Uterus (tissue), 4 donors: ENCODE measurements at places on chromosomes 16 and 17. TPM values are rescaled to one million over a fixed set of nuclear protein-coding genes. Genes with fewer than 3 reads are reported as not detected.

DNA sequence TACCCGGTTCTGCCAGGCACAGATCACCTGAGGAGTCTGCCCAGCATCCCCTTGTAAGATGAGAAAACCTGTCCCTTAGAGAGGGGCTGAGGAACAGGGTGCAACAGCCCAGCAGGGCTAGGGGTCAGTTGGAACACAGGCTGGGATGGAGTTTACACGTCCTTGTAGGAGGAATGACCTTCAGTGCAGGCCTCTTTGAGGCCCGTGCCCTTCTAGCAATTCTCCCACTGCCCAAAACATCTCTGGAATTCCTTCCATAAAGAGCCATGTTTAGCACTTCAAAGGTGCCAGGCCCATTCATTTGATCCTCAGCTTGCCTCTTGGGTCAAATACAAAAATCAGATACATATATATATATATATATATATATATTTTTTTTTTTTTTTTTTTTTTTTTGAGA is 4.5 kb downstream of the CTNS start:
- DNase-seq = no peak

The TEKT1 gene
- total RNA-seq = not detected

The RNF112 gene
- total RNA-seq = 0.88 TPM

The SPN gene
- 2.4 TPM for total RNA-seq
